Inflammatory macrophage treated with lipopolysaccharide for 4 hours (primary cell): ENCODE measurements at places on chromosomes 6 and 20.

DNA sequence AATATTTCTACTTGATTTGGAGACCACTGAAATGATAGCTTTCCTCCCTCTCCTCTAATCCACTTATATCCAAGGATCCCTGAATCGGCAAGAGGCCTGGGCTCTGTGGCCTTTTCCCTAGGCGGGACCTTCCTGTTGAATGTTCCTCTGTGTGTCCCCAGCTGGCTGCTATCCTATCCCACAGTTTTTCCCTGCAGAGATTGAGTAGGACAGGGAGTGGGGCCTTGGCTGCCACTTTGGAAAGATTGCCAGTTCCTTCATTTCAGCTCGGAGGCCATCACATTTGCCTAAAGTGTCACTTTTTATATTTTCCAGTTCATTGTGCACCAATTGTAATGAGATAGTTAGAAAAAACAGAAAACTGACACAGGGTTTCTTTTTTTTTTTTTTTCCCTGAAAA is 38.9 kb upstream of the SMIM8 start:
- DNase-seq, result no peak

DNA sequence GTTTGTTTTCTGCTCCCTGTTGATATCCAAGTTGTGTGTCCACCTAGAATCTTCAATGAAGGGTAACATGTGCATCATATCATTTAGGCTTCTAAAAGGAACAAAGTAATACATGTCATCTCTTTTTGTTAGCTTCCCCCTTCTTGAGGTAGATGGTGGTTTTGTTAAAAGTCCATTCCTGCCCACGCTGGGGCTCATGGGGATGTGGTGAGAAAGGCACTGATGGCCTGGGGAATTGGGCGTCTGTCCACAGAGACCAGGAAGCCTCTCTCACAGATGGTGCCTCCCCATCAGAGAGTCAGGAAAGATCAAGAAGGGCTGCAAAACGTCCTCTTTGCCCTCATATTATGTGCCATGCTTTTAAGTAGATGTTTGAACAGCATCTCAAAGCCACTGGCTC is 32.5 kb downstream of the GNAS start:
- DNase-seq, result peak; percentile 56

GRCh38 chr6:144659202-144660182 is 374.4 kb downstream of the UTRN start:
- peak; percentile 65 for DNase-seq

DNA sequence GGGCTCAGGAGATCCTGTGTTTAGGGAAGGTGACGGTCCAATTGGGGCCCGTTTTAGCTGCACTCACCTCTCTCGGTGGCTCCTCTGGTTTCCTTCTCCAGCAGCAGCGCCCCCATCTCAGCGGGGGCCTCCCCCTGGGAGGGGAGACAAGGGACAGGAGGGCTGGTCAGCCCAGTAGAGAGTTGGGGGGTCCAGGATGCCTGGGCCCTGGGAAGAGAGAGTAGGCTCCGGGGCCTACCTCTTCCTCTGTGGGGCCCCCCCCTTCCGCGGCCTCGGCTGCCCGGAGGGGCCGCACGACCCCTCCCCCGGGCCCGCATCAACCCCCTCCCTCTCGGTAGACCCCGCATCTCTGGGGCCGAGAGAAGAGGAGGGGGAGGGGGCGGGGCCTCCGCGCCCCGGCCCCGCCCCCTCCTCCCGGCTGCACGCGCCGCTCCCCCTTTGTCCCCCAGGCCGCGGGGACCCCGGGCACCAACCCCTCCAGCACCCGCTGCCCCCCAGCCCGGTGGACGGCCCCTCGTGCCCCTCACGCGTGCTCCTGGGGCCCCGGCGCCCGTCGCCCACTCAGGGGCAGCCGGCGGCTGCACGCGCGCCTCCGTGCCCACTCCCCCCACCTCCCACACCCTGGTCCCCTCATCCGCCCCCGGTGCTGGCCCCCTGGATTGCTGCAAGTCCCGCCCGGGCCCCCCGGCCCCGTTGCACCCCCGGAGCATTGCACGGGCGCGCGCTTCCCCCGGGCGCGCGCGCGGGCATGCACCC is 464 bp downstream of the EHMT2 start:
- no peak for DNase-seq

GRCh38 chr6:15518878-15519277 is 143.9 kb downstream of the DTNBP1 start:
- DNase-seq, result no peak

DNA sequence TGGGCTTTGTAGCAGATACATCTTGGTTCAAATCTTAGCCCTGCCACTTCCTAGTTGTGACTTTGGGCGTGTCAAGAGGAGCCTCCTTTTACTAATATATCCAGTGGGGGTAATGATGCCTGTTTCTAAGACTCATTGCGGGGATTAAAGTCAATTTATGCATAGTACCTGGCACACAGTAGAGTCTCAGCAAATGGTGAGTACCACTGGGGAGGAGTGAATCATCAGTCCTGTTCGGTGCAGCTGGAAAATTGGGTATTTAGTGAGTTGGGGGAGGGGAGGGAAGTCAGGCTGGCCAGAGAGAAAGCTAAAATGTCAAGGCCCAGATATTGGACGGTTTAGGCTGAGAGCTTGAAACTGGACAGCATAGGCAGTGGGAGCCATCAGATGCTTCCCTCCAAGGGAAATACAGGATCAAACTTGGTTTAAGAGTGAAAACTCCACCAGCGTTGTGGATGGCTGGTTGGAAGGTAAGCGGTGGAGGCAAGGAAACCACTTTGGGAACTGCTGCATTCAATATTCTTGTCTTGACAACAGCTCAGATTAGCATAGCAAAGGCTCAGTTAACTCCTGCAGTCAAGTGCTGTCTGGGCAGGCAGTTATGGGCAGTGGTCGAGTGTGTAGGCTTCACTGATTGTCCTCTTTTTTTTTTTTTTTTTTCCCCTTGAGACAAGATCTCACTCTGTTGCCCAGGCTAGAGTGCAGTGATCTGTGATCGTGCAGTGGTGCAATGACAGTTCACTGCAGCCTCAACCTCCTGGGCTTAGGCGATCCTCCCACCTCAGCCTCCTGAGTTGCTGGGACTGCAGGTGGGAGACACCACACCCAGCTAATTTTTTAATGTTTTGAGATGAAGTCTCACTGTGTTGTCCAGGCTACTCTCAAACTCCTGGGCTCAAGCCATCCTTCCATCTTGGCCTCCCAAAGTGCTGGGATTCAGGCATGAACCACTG is 12.9 kb downstream of the PPP1R16B start:
- no peak for DNase-seq
